ENCODE measurements at places on chromosomes 13 and 19. TPM values are rescaled to one million over a fixed set of nuclear protein-coding genes. Genes with fewer than 3 reads are reported as not detected.

The ZNF578 gene
- total RNA-seq, result 0.35 TPM

The PSG11 gene
- total RNA-seq, result not detected

The ZNF66 gene
- 4.7 TPM for total RNA-seq

The PRDX2 gene
- 224 TPM for total RNA-seq

The ZFP14 gene
- 0.73 TPM for total RNA-seq

The CGB1 gene
- not detected for total RNA-seq

The SPRY2 gene
- total RNA-seq, result 1.8 TPM

The LRG1 gene
- 0.15 TPM for total RNA-seq

The ZNF256 gene
- 6.4 TPM for total RNA-seq

The PALM gene
- total RNA-seq, result 0.27 TPM

The KIR3DL1 gene
- 0.14 TPM for total RNA-seq

The PLIN4 gene
- not detected for total RNA-seq

The ONECUT3 gene
- total RNA-seq, result not detected

DNA sequence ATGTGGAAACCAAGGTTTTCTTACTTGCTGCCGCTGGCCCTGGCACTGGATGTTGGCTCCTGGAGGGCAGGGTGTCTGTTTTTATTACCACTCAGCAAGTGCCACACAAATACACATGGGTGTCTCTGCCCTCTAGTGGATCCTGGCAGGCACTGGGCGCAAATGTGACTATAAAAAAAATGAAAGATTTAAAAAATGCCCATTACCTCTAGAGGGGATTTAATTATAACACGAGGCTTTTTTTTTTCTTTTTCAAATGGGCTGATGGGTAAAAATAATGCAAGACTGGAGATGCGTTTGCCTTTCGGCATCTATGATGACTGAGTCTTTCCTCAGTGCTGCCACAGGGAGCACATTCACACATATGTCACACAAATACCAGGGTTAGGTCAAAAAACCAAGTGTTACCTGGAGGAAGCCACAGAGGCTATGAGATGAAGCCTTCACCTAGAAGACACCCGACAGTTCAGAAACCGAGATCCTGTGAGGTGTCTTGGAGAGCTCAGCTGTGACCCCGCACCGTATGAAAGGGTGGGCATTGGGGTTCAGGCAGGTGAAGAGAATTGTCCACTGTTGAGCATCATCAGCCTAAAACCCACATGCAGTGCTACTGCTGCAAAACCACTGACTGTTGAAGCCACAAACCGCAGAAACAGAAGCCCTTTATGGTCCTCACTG is 25.7 kb downstream of the CHAMP1 start:
- DNase-seq, result peak; percentile 19

GRCh38 chr13:59706101-59706976 is 457.4 kb downstream of the DIAPH3 start:
- no peak for DNase-seq

- DNase-seq, result no peak
Observed at GRCh38 chr13:51034906-51035305, 76.2 kb downstream of the C13orf42 start.

DNA sequence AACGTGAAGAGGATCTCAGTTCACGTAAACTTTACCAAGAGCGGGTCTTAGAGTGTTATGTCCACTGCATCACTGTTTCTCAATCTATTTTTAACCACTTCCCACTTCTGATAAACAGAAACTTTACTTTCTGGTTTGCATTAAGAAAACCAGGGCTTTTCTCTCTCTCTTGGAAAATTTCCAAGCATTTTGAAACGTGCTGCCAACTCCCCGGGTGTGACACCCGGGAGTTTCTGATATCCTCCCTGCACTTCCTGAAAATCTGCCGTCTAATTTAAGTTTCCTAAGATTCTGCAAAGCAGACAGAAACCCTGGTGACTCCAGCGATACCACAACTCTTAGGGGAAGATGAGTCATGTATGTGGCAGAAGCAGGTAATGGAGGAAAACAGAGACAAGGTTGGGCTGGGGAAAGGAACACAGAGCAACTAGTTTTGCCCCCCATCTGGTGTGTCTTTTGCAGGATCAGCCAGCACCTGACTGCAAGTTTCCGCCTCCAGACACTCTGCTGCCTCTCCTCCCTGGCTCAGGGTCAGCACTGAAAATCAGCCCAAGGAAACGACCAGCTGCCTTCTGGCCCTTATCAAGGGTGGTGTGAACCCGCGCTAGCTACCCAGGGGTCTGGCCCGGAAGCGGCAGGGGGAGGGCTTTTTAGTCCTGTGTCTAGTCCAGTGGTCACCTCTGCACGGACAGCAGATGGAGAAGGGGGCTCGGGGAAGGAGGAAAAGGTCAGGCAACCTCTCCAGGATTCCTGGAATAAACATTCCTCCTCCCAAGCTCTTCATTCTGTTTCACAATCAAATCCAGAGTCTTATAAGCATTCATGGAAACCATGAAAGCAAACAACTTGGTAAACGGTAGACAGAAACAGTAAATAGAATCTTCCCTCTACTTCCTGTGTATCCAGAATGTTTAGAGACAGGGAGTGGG is 11.3 kb upstream of the FFAR2 start:
- no peak for DNase-seq

- no peak for DNase-seq
Observed at GRCh38 chr19:44817725-44818465, 9.0 kb downstream of the BCAM start.

DNA sequence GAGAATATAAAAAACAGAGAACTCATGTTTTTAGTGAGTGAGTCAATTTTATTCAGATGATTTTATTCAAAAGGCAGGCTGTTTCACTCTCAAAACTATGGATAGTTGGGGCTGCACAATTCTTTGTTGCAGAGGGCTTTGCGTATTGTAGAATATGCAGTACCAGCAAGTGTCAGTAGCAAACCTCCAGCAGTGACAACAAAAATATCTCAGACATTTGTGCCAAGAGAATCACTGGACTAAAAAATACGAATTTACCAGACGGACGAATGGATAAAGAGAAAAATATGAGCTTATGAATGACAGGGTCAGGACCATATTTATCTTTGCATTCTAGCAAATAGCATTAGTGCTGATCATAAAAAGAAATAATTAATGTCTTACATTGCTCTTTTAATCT is 359.1 kb downstream of the FGF14 start:
- DNase-seq, result no peak

GRCh38 chr19:57067440-57067839 is 52.3 kb upstream of the USP29 start:
- DNase-seq, result no peak

DNA sequence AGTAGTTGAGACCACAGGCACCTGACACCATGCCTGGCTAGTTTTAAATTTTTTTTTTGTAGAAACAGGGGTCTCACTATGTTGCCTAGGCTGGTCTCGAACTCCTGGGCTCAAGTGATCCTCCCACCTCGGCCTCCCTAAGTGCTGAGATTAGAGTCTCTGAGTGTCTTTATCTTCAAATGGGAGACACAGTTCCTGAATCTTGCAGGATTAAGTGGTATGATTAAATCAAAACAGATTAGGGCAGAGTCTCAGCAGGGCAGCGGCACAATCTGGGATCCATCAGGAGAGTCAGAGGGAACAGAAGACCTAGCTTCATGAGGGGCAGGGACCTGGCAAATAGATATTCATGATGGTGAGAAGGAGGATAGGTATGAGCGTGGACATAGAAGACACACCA is 953 bp downstream of the RLN3 start:
- no peak for DNase-seq

GRCh38 chr19:37930416-37930815 is 23.4 kb downstream of the SIPA1L3 start:
- DNase-seq, result no peak

DNA sequence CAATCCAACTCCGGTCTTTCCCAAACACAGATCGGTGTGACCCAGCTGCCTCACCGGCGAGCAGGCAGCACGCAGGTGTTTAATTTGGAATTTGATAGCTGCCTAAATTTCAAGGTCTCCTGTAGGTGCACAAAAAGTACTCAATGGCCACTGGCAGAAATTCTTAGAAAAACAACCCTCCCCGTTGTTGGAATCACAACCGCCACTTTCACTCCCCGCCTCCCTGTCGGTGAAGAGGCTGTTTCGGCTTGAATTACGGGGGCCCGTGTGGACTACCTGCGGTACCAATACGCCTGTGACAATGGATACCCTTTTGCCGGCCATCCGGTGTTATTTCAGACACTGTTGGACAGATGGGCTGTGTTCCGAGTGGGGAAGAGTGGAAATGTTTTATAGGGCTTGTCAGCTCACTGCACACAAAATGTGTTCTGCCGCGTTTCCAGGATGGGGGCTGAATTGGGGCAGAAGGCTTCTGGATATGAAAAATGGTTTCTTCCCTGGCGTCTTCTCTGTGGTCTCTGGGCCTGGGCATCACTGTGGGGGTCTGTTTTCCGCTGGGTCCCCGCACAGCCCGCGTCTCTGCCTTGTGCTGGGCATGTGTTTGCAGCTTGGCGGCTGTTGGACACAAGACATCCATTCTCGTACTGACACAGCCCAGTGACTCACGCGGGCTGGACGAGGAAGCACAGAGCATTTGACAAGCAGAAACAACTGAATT is 45.4 kb downstream of the ZIC5 start:
- DNase-seq, result no peak

- peak; percentile 44 for DNase-seq
Observed at GRCh38 chr19:1057176-1057855, 9.7 kb upstream of the ARHGAP45 start.

GRCh38 chr13:46913757-46914156 is 16.9 kb upstream of the HTR2A start:
- no peak for DNase-seq

- no peak for DNase-seq
Observed at GRCh38 chr13:110131424-110131823, 175.5 kb downstream of the COL4A1 start.

- no peak for DNase-seq
Observed at GRCh38 chr19:32692727-32693061, 1.1 kb downstream of the NUDT19 start.

DNA sequence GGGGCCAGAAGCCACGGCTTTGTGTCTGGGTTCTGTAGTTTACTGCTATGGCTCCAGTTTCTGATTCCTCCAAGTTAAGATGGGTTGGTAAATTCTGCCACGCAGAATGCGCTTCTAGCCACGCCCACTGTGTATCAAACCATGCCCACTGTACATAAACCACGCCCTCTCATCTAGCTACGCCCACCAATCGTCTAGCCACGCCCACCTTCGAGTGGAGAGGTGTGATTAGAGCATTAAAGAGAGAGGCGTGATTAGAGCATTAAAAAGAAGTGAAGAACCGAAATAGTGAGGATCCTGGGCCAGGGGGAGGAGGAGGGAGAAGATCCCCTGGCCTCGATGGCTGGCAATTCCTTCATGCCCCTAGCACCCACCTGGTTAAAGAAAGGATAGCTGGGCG is 43.7 kb upstream of the ADGRE5 start:
- peak; percentile 14 for DNase-seq

DNA sequence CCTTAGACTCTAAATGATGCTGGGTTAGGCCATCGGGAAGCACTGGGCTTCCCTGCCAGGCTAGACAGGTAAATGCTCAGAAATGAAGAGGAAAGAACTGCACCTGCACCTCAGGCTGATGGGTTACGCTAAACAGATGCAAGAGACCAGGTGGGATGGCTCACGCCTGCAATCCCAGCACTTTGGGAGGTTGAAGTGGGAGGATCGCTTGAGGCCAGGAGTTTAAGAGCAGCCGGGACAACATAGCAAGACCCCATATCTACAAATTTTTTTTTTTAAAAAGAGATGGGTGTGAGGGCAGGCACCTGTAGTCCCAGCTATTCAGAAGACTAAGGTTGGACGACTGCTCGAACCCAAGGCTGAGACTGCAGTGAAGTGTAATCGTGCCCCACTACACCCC is 634.7 kb downstream of the UQCRFS1 start:
- no peak for DNase-seq

GRCh38 chr13:100274942-100275506 is 186.1 kb downstream of the PCCA start:
- DNase-seq, result no peak

GRCh38 chr19:30854661-30855060 is 482.5 kb downstream of the ZNF536 start:
- DNase-seq, result no peak

GRCh38 chr19:21851596-21852345 is 15.8 kb upstream of the ZNF43 start:
- DNase-seq, result peak; percentile 79
